ENCODE measurements at places on chromosomes 6 and 20.
A peak's percentile ranks its signal among the peaks of the same experiment; 100 is the strongest.

GRCh38 chr20:1450926-1451491 lies 15.6 kb downstream of the NSFL1C start:
- no peak for DNase-seq

GRCh38 chr6:2384528-2384927 lies 139.1 kb upstream of the GMDS start:
- no peak for DNase-seq

DNA sequence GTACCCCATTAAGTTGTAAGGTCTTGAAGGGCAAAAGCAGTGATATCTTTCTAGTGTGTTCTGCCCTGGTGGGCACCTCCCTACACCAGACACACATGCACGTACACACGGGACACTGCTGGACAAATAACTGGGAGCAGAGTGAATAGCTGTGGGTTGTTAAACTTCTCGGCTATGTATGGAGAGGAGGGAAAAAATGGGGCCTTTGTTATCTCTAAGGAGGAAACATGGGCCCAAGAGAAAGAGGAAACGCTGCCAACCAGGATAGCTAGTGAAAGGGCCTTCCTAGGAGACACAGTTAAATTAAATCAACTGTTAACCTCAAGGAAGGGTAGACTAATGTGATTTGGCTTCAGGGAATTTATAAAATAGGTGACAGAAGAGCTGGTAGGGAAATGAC lies 169.7 kb downstream of the MYLK4 start:
- no peak for DNase-seq

GRCh38 chr6:4208158-4208557 lies 72.8 kb upstream of the ECI2 start:
- DNase-seq: no peak

GRCh38 chr6:149423964-149424440 lies 23.9 kb downstream of the SUMO4 start:
- no peak for DNase-seq

GRCh38 chr6:13486679-13487121 lies 700 bp downstream of the GFOD1 start:
- DNase-seq: peak; percentile 45

- DNase-seq: no peak
Measured at GRCh38 chr6:150977281-150977680, 111.8 kb downstream of the MTHFD1L start.

DNA sequence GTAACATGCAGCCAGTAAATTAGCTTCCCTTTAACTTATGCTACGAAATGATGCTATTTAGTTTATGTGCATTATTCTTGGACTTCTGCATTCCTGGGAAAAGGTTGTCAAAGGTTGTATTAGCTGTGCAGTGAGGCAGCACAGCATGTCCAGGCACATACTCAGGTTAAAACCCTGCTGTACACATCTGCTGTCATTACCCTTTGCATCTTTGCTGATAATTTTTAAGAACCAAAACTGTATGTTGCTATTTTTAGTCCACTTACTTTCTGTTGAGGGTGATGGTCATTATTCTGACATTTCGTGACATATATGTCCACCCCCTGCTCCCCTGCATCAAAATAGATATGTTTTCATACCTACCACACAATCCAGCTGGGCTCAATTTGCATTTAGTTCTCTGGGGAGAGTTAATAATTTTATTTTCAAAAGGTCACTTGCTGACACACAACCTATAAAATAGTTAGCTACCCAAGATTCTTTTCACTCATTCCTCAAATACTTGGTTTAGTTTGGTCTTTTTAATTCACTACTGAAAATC lies 142.5 kb upstream of the SPACA1 start:
- DNase-seq: no peak

- DNase-seq: no peak
Measured at GRCh38 chr20:44264287-44264686, 17.2 kb downstream of the GDAP1L1 start.

DNA sequence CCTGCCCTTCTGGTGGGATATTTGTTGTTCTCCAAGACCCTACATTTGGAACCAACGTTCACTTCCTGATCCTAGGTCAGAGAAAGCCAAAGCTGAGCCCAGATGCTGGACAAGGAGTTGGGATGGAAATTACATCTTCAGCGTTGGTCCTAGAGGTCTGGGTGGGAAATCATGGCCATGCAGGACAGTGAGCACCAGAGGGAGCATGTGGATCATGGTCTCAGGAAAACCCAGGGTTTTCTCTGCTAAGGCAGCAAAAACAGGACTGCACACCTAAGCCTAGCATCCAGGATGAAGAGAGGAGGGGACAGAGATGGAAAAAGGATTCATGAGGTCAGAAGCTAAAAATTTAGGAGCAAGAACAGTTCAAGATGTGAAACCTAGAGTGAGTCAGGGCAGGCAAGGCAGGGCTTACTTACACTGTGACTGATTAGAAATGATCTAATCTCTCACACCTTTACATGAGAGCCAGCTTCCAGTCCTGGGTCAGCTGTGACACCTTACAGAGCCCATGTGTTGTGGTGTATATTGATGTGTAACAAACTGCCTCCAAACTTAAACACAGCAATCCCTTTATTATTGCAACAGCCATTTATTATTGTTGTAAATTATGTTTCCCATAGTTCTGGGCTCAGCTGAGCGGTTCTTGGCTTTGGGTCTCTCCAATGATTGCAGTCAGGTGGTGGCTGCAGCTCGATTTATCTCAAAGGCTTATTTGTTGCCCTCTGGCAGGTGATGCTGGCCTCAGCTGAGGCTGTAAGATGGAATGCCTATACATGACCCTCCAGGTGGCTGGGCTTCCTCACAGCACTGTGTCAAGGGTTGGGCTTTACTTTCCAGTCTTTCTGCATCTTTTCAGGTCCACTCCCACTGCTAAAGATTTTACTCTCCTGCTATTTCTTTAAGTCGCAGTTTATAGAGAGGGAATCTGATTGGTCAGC lies 6.5 kb downstream of the C20orf202 start:
- no peak for DNase-seq

GRCh38 chr6:299104-299980 lies 7.1 kb downstream of the DUSP22 start:
- no peak for DNase-seq

DNA sequence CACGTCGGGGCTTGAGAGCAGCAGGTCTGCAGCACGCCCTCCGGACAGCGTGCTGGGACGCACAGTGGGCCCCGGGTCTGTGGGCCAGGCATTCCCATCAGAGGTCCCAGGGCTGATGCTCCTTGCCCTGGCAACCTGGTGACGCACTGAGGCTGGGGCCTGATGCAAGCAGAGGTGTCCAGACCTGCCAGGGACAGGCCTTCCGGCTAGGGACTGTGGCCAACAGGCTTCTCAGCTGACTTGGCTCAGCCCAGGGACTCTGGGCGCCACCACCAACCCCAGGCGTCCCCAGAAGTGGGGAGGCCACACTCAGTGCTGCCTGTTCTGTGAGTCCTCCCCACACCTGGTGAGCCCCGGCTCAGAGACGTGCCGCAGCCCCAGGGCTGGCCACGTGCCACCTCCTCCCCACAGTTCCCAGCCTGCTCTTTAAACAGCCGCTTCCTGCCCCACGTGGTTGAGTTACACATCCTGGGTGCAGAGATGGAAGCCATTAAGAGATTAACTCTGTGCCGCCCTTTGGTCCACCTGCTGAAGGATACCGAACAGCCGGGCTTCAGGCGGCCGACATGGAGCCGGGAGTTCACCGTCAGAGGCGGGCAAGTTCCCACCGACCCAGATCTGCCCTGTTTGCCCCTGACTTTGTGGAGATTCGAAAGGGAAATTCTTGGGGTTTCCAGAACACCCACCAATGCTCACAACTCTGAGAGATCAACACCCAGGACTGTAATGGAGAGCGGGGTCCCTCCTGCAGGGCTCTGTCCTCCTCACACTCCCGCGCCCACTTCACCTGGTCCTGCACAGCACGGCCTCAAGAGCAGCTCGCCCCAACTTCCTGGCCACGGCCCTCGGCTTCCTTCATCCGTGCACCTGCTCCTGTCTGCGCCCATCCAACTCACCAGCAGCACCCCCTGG lies 37.6 kb upstream of the ZBP1 start:
- DNase-seq: peak; percentile 87

- DNase-seq: no peak
Measured at GRCh38 chr6:152098683-152099082, 291.2 kb downstream of the ESR1 start.

DNA sequence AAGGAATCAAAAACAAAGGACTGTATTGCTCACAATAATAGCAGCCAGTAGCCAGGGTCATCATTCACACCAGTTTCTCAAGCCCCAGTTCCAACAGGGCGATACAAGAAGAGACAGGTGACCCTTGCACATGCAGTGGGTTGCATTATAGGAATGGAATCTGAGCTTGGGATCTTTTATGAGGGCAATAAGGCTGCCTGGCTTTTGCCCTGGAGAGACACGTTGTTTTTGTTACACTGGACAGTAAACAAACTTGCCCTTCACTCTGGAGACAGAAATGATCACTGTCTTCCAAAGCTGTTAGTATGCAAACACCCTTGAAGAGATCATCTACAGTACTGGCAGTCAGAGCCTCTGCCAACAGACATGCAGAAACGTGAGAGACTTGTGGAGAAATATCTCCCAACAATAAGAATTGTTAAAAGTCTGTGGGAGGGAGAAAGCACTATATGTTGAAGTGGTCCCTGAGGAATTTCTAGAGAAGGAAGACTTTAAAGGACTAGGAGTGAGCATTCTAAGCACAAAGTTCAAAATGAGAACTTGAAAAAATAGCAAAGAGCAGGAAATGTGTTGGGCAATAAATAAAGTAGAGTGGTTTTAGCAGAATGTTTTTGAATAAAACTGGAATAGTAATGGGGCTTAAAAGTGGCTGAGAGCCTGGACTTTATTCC lies 6.2 kb upstream of the COL12A1 start:
- no peak for DNase-seq

GRCh38 chr20:50415021-50415515 lies 95.1 kb upstream of the PTPN1 start:
- peak; percentile 24 for DNase-seq

- DNase-seq: peak; percentile 46
Measured at GRCh38 chr20:21360705-21361104, 36.6 kb downstream of the NKX2-4 start.

- DNase-seq: peak; percentile 31
Measured at GRCh38 chr6:100138346-100139022, 144.5 kb upstream of the MCHR2 start.

DNA sequence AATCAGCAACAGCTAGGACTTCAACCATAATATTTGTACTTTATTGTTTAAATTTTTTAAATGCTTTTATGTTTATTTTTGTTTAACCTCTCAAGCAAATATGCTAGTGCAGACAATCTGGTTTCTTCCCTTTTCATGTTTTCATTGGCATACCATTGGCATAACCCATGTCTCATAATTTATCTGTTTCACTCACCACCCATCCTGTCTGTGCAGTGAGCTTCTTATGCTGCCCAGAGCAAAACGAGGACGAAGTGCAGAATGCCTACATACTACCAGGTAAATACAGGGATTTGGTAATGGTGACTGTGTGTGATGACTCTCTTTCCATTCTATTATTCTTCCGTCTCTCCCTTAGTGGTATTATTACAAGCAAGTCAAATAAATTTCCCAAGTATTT lies 361.4 kb upstream of the KCNQ5 start:
- DNase-seq: no peak

GRCh38 chr20:49948809-49949507 lies 12.8 kb downstream of the RNF114 start:
- DNase-seq: no peak

DNA sequence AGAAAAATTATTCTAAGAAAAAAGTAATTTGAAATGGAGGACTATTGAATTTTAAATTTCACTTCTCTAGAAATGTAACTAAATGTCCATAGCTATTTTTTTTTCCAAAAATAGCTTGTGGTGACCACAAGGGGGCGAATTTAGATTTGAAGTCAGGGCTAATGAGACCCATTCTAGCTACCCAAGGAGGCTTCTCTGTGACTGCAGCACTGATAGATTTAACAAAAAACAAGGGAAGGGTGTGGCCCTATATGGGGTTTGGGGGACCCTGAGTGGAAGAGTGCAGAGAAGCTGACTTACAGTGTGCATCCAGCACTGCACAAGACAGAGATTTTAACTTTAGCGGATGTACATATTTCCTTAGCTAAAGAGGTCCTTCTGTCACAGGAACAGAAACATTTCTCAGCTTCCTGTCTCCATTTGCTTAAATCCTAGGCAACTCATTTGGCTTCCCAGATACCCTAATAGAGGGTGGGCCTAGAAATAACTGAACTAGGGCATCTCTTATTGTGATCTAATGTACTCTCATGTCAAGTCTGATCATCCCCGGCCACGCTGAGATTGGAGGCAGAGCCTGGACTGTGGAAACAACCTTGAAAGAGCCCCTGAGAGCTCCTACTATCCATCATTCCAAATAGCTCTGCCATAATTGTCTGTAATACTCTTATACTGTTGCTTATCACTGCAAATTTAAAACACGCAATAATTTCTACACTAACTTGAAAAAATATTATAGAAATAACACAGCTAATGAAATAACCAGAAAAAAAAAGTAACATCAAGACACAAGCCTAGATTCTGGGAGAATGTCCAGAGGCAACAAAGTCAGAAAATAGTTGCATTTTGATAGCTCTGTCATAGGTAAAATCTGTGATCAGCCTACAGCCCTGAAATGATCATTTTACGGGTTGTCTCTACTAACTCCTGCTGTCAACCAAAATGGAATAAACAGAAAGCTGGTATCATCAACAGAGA lies 93.6 kb downstream of the SNAP91 start:
- no peak for DNase-seq

Data from NCI-H2029 (cell line).